Activated T-helper 1 cell treated with anti-CD3 and anti-CD28 coated beads, Interleukin-12 subunit alpha, Interleukin-12 subunit beta, Interleukin-2, Interleukin-4 antibody, amounts not matched to agents 30 ng/mL and 10 ng/mL and 1 ng/mL, durations not matched to agents 14 hours and 24 hours and 36 hours (primary cell): ENCODE measurements at places on chromosomes 4 and X. TPM values are rescaled to one million over a fixed set of nuclear protein-coding genes. Genes with fewer than 3 reads are reported as not detected.

- no peak for DNase-seq
Observed at GRCh38 chrX:12974305-12974795, 560 bp upstream of the TMSB4X start.

DNA sequence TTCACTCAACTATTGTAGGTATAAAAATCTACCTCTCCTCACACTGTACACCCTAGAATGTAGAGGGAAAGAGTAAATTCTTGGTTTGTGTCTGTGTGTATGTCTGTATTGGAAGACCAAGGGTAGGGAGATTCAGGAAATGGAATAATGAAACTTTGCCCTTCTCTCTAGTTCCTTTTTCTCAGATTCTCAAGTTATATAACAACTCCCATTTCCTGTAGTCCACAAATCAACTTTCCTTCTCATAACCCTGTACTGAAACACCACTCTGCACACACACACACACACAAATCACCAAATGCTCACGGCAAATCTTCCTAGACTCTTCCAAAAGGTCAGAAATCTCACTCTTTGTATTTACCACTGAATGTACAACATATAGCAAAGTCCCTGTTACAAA is 824.5 kb upstream of the DIAPH2 start:
- no peak for DNase-seq

PABPC5 gene
- not detected in 2 replicates for total RNA-seq

PAGE5 gene
- not detected in 2 replicates for total RNA-seq

TCEAL6 gene
- total RNA-seq = not detected in 2 replicates

DNA sequence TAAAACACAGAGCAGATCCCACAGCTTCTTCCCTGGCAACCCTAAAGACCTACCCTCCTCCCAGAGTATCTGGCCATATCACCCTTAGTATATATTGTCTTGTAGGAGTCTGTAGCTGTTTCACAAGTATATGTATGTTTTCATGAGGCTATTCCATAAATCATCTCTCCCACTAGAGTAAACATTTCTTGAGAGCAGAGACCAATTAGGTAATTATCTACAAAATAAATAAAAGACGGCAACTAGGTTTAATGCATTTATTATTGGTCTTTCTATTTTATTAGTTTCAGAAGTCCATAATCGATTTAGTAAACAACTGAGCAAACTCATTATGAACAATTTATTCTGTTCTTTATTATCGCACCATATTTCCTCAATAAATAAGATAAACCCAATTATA is 7.0 kb downstream of the ACOT9 start:
- DNase-seq = no peak

ABLIM2 gene
- 0.24 and 0.36 TPM in 2 replicates for total RNA-seq

EFNB1 gene
- 7.3 and 8.0 TPM in 2 replicates for total RNA-seq

- DNase-seq = no peak
Observed at GRCh38 chrX:149818652-149819051, 36.9 kb downstream of the MAGEA9 start.
